ENCODE measurements at places on chromosomes 4 and X.

DNA sequence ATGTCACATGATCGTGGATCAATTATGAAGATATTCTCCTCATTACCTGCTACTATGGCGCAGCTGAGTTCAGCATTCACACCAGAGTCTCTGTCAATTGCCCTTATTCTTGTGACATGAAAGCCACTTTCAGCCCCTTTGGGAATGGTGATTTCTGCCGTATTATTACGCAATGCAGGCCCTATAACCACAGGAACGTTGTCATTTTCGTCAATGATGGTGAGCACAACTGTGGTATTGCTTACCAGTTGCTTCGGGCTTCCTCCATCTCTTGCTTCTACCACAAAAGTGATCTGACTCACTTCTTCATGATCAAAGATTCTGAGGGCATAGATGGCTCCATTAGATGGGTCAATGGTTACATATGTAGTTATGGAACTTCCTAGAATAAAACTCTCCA, 2.1 kb downstream of the PCDH18 start:
- DNase-seq: no peak

- DNase-seq: no peak
These were observed 1291.0 kb downstream of the ARAP2 start for GRCh38 chr4:34953145-34953799.

DNA sequence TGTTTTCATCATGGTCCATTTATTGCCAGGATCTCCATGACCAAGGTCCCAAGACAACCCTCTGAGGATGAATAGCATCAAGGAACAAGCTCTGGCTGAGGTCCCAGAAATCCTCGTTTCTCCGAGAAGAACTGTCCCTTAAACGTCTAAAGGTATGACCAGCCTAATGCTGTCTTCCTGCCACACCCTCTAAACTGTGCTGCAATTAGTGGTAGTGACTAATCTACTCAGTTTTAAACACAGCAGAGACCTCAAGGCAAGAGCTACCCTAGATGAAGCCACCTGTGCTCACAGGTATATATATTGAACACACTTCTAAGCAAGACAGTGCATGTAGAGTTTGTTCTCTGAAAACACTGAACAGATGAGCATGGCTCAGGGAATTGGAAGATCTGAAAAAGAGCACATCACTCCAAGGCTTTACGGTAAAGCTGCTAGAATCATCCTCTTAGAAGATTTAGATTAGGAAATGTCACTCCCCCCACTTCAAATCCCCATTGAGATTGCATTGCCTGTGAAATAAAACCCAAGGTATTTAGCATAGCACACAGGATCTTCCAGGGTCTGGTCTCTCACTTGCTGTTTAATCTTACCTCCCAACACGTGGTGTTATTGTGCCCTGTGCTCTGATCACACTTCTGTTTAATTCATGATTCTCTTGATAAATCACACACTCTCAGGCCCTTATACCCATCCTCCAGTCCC, 173.9 kb upstream of the VCX3A start:
- DNase-seq: no peak

DNA sequence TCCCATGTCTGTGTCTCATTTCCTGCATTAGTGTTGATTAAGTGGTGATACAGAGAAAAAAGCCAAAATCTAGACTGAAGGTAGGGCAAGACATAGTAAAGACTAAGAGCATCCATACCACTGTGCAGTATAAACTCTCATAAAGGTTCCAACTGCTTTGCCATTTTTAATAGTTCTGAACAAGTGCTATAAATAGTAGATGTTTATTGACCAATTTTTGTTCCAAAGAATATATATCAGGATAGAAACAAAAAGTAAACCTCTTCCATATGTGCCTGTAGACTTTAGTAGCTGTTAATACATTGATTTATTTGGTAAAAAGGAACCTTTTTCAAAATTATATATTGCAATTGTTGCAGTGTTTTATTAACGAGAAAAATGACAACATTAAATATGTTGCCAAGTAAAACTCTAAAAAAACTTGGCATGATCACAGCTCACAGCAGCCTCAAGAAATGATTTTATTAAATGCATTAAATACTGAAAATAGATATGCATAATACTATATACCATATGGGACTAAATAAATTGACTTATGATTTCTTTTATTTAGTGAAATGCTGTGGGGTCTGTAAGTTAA, 22.3 kb upstream of the AASDH start:
- no peak for DNase-seq

DNA sequence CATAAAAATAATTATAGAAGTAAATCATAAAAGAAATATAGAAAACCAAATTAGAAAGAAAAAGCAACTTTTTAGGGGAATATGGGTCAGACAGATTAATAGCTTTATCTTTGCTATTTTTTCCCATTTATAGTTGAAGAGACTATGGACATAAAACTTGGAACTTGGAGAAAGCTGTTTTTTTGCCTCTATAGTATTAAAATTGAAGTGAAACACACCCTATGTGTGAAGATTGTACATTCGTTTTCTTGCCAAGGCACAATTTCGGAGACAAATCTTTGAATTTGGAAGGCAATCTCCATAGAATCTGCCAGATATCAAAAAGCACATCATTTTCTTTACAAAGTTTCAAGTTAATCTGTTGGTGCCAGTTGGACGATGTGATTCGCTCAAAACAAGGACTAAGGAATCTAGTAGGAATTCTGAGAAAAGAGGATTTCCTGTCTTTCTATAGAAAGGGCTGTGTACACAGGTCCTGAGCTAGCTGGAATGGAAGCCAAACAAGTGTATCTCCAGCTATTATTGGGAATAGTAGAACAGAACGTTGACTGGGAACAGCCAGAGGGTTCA, 156.3 kb downstream of the SLC7A11 start:
- no peak for DNase-seq

- DNase-seq: no peak
These were observed 170.0 kb upstream of the GLRA2 start for GRCh38 chrX:14359316-14359715.

DNA sequence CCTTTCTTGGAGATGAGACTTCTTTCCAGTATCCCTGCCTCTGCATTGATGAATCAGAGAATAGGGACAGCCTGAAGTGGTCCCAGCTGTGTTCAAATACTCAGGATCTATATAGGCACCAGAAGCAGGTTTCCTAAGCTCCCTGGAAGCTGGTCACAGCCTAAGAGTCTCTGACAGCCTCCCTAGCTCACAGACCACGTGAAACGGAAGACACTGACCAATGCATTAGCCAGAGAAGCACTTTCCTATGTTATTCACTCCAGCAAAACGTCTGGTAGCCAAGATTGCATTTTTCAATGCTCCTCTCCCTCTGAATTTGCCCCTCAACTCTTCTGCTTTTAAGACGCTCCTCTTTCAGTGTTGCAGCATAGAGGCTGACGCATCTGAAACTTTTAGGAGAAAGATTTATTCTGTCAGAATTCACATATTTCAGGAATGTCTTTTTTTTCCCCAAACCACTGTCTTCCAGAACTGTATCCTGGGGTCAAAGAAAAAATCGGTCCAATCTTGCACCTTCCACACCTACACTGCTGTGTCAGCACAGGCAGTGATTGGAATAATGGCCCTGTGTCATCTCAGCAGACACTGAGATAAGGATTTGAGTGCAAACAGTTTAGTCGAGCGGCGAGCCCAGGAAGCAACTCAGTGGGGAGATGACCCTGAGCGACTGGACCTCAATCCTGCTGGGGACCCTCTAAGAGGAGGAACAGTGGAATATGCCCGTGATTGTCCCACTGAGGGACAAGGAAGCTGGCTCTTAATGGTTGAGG, 109.4 kb downstream of the SMIM20 start:
- no peak for DNase-seq

- peak; percentile 39 for DNase-seq
These were observed 164.4 kb downstream of the QDPR start for GRCh38 chr4:17347445-17347844.

DNA sequence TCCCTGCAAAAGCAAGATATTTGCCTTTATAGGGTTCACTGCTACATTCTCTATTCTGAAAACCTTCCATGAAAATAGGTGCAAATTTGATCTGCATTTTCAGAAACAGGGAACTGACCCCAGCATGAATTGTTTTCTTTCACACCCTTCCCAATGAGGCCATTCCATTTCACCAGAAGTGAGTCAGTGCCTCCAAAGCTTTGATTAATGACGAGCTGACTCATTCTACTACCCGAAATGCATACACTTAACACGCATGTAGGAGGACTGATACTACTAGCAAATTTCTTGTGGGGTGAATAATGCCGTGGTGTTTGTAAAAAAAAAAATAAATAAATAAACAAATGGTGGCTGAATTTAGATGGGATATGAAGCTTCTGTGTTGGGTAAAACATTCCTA, 146.9 kb upstream of the FGF13 start:
- DNase-seq: no peak

DNA sequence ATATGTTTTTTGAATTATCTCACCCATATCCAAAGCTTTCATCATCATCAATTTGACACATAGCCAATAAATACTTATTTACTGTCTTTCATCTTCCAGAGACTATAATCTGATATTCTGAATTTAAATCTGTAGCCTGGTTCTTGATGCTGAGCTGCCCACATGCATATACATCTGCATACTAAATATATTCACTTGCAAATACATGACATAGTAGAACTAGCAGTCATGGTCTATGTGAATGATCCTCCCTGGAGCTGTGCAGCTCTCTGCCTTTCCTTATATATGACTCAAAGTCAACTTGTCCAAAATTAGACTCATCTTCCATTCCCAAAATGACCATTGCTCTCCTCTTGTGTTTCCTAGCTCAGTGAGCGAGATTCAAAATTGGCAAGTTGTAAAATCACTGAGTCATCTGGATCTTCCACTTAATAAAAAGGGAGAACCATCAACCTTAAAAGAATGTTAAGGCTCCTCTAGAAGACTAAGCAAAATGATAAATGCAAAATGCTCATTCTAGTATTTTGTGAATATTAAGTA, 448.2 kb downstream of the PPARGC1A start:
- DNase-seq: no peak

- no peak for DNase-seq
These were observed 704 bp upstream of the SEPSECS start for GRCh38 chr4:25160714-25161592.

- no peak for DNase-seq
These were observed 230.1 kb upstream of the FAT1 start for GRCh38 chr4:186953599-186954260.

GRCh38 chrX:132489578-132490419, 961 bp upstream of the MBNL3 start:
- peak; percentile 39 for DNase-seq

GRCh38 chr4:38166082-38166481, 205.9 kb downstream of the PTTG2 start:
- no peak for DNase-seq

GRCh38 chr4:55409468-55410171, 13.9 kb downstream of the TMEM165 start:
- DNase-seq: no peak

DNA sequence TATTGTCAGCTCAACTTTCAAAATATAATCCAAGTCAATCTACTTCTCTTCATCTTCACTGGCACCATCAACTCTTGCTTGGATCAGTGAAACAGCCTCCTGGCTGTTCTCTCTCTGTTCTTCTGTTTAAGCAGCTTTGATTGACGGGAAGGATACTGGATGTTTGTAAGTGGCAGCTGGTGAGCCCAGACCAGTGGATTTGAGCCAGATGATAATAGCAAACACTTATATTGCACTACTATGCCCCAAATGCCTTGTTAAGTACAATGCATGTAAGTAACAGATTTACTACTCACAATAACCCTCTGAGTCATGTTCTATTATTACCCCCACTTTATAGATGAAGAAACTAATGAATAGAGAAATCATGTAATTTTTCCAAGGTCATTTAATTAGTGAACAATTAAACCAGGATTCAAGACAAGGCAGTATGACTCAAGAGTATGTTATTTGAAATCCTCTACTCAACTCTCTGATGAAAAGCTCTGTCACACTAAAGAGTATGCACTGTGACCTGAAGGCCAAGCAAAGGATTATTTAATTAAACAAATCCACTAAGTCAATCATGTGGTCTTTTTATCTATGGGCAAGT, 44.8 kb downstream of the SPANXN3 start:
- DNase-seq: no peak

DNA sequence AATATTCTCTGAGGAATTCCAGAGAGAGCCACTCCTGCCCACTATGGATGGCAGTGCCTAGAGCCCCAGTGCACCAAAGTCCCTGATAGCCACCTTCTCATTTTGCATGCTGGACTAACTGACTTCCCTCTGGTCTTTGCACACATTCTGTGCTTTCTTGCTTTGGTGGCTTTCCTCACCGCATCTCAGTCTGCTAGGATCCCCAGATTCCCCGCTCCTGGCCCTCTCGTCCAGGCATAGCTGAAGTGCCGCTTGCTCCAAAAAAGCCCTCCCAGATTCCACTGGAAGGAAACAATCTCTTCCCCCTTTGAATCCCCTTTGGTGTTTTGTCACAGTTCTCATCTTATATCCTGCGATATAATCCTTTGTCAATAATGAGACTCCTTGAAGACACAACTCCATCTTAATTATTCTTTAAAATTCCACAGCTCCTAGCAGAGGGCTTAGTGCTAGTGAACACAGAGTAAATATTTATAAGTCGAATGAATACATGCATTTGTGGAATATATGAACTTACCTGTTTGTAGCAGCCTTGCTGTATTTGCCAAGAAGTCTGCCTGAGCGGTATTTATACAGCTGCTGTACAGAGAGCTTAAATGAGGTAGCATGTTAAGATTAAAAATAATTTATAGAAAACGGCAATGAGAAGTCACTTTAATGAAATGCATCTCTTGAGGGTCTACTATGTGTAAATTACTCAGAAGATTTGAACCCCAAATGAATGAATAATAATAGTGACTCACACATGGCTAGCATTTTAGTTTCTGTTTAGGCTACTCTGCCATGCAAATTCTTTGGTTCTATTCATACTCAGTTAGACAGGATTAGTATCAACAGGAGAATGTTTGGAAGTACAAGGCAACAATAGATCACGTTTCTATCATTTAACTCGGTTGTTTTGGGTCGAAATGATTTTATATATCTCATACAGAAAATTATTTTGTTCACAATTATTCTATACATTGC, 421.9 kb upstream of the TENM3 start:
- DNase-seq: no peak

DNA sequence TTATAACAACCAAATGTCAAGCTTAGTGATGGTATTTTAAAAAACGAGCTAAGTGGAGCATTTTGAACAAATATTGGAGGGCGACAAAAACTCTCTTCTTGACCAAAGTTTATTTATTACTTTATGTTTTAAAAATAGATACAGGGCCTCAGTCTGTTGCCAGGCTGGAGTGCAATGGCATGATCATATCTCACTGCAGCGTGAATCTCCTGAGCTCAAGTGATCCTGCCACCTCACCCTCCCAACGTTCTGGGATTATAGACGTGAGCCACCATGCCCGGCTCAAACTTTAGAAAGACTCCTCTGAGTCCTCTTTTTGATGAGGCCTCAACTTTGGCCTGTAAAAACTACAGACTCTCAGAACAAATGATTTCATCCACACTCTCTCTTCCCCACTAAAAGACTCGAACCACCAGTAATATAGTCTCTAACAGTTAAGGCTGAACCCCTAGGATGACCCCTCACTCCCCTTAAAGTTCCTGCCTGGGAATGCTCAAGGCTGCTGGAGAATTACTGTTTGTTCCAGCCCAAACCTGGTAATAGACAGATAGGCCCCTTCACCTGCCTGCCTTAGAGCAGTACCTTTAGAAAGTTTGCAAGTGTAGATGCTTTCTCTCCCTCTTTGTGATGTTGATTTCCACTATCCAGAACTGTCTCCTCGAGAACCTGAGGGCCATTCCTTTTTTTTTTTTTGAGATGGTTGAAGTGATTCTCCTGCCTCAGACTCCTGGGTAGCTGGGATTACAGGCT, 55.3 kb upstream of the HPSE start:
- DNase-seq: no peak

- DNase-seq: no peak
These were observed 36.3 kb downstream of the PKD2 start for GRCh38 chr4:88043586-88044340.

- no peak for DNase-seq
These were observed 19.5 kb downstream of the ZNF275 start for GRCh38 chrX:153353416-153353815.

GRCh38 chr4:80540785-80541469, 205.4 kb downstream of the CFAP299 start:
- DNase-seq: no peak

All from stimulated activated CD4-positive, alpha-beta T cell treated with anti-CD3 and anti-CD28 coated beads, Interleukin-4, amount 100 ng/mL, for 24 hours (primary cell).